Left kidney (tissue), 8 donors: ENCODE measurements at places on chromosomes 4 and X.

- no peak for DNase-seq
Observed at GRCh38 chr4:3087115-3087797, 12.8 kb downstream of the HTT start.

GRCh38 chrX:18934708-18935107 lies 49.2 kb downstream of the PHKA2 start:
- no peak for DNase-seq

- no peak for DNase-seq
Observed at GRCh38 chrX:40539214-40540142, 41.3 kb upstream of the ATP6AP2 start.

DNA sequence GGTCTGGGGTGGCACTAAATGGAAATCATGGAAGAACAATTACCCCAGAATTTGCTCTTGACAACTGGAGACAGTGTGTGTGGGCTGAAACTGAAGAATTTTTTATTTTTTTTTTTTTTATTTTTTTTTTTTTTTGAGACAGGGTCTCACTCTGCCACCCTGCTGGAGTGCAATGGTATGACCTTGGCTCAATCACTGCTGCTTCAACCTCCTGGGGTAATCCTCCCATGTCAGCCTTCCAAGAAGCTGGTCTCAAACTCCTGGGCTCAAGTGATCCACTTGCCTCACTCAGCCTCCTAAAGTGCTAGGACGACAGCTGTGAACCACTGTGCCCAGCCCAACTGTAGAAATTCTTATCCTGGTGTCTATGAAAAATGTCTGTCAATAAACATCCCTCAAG lies 127.9 kb upstream of the MAP3K15 start:
- DNase-seq, result no peak

DNA sequence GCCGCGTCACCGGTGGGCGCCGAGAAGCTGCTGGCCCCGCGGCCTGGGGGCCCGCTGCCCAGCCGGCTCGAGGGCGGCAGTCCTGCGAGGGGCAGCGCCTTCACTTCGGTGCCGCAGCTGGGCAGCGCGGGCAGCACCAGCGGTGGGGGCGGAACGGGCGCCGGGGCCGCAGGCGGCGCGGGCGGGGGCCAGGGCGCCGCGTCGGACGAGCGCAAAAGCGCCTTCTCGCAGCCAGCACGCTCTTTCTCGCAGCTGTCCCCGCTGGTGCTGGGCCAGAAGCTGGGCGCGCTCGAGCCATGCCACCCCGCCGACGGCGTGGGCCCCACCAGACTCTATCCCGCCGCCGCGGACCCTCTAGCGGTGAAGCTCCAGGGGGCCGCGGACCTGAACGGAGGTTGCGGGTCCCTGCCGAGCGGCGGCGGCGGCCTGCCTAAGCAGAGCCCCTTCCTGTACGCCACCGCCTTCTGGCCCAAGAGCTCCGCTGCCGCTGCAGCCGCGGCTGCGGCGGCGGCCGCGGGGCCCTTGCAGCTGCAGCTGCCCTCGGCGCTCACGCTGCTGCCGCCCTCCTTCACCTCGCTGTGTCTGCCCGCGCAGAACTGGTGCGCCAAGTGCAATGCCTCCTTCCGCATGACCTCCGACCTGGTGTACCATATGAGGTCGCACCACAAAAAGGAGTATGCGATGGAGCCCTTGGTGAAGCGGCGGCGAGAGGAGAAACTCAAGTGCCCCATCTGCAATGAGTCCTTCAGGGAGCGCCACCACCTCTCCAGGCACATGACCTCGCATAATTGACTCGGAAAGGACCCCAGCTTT lies 5.6 kb downstream of the PRDM8 start:
- DNase-seq, result no peak

- DNase-seq, result no peak
Observed at GRCh38 chr4:150012851-150013360, 65.3 kb upstream of the DCLK2 start.

GRCh38 chr4:165612936-165613335 lies 234.1 kb downstream of the CPE start:
- DNase-seq, result no peak

DNA sequence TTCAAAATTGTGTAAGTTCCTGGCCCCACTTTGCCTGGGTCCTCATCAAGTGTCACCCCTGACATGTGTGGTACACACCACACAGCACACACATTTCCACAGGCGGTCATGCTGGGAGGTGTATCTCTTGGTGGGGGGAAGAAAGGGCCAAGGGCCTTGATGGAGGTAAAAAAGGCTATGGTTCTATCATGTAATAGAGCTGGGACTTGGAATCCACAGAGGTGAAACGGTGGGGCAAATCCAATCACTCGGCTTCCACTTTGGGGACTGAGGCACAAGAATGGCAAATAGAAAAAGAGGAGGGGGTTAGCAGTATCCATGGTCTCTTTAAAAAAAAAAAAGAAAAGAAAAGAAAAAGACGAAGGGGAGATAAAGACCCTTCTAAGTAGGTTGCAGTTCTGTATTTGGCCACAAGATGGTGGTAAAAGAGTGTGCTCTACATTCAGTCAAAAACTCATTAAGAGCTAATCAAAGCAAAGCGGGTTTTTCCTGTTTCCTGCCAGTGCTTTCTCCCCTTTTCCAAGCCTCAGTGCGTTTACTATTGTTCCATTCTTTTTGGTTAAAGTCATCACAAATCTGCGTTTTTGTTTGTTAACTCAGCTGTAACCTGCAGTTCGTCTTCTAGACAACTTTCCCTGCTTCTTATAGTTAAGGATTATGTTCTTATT lies 37.0 kb upstream of the ATP6AP2 start:
- peak; percentile 83 for DNase-seq

- peak; percentile 28 for DNase-seq
Observed at GRCh38 chr4:112765317-112765974, 128.5 kb downstream of the LARP7 start.

DNA sequence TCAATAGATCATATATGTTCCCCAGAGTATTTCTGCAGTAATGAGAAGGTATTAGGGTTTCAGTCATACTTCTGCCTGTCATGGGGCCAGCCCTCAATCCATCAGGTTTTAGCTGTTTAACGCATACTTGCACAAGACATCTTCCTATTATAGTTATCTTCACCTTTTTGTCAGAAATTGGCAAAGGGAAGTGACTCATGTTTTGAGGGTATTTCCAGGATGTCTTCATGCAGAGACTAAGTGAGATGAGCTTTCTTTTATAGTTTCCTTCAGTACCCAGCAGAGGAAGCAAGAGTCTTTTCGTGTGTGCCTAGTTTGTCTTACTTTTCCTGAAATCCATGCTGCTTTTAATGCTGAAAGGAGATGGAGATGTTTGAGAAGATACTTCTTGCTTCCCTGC lies 9.5 kb downstream of the CSTF2 start:
- no peak for DNase-seq

DNA sequence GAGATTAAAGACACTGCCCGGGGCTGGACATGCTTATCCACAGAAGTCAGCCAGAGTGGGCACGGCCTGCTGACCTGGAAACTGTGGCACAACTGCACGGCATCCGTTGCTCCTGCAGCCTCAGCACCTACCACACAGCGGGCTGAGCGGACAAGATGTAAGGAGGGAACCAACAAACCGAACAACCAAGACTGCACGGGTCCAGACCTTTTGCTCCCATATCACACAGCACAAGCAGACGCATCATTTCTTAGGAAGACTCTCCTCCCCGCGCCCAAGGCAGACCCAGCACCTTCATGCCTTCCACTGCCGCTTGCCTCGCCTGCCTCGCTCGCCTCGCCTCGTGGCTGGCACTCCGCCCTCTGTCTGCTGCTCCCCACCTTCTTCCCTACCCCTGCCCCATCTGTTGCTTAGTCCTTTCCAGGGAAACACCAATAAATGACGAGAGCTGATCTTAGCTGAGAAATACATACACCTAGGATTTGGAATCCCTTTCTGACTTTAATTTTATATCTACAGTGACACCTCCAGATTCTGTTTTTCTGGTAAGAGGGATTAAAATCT lies 79.0 kb downstream of the AFAP1 start:
- no peak for DNase-seq

- no peak for DNase-seq
Observed at GRCh38 chr4:2249526-2250356, 7.8 kb upstream of the HAUS3 start.

DNA sequence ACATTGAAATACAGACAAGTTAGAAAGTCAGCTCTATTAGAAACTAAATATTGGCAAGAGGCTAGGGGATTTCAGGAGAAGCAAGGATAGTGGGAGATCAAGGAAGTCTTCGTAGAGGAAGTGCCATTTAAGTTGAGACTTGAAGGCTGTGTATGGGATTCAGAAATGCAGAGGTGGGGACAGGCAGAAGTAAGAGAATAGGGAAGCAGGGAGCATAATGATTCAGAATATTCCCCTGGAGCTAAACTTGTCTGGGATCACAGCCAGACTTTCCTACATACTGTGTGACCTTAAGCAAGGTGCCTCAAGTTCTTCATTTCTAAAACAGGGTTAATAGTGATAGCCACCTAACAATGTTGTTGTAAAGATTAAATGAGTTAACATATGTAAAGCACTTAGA lies 108.8 kb downstream of the DDIT4L start:
- DNase-seq, result no peak

DNA sequence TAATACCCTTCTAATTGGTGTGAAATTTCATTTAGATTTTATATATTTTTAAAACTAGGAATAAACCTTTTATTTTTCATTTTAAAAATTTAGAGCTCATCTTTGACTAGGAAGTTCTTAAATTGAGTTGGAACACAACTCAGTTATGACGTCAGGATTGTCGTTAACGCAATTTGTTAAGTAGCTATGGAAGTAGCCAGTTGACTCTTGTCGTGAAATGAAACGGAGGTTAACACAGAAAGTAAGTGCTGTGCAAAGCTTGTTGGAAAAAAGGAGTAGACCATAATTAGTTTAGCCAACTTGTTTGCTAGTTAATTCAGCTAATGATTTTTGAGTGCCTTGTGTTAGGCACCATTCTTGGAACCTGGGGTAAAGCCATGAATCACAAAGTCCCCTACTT lies 18.3 kb downstream of the LARP7 start:
- DNase-seq, result no peak

GRCh38 chr4:65604515-65604914 lies 65.8 kb downstream of the EPHA5 start:
- no peak for DNase-seq

DNA sequence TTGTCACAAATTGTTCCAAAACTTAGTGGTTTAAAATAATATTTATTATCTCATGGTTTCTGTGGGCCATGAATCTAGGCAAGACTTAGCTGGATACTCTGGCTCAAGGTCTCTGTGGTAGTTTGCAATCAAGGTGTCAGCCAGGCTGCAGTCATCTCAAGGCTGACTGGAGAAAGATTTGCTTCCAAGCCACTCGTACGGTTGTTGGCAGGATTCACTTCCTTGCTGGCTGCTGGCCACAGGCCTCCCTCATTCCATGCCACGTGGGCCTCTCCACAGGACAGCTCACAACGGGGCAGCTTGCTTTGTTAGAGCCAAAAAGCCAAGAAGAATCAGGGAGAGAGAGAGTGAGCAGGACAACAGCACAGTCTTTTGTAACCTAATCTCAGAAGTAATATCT lies 101.4 kb downstream of the WWC2 start:
- DNase-seq, result no peak

GRCh38 chr4:176383273-176384077 lies 63.7 kb downstream of the SPCS3 start:
- DNase-seq, result no peak
